ENCODE measurements at places on chromosomes 12 and 14. TPM values are rescaled to one million over a fixed set of nuclear protein-coding genes. Genes with fewer than 3 reads are reported as not detected.

- DNase-seq, result peak; percentile 43
These were observed 35.2 kb upstream of the PAWR start for GRCh38 chr12:79725987-79726386.

- DNase-seq, result no peak
These were observed 89.8 kb downstream of the BTG1 start for GRCh38 chr12:92055877-92056276.

- no peak for DNase-seq
These were observed 267.7 kb downstream of the SLC6A15 start for GRCh38 chr12:84644908-84645307.

DNA sequence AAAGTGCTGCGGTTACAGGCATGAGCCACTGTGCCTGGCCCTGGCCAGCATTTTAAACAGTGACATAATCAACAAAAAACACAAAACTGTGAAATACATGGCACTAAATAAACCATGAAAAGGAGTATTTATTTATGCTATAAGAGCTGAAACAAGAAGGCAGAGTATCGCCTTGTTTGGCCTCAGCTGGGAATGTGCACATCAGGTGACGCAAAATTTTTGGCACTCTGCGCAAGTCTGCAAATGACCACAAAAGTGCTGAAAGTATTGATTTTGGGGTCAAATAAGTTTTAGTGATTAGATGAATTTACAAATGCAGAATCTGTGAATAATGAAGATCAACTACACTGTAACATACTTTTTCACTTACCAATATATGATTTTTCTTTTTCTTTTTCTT lies 36.6 kb upstream of the NFKBIA start:
- no peak for DNase-seq

- no peak for DNase-seq
These were observed 10.0 kb downstream of the SMIM41 start for GRCh38 chr12:52089491-52089890.

DNA sequence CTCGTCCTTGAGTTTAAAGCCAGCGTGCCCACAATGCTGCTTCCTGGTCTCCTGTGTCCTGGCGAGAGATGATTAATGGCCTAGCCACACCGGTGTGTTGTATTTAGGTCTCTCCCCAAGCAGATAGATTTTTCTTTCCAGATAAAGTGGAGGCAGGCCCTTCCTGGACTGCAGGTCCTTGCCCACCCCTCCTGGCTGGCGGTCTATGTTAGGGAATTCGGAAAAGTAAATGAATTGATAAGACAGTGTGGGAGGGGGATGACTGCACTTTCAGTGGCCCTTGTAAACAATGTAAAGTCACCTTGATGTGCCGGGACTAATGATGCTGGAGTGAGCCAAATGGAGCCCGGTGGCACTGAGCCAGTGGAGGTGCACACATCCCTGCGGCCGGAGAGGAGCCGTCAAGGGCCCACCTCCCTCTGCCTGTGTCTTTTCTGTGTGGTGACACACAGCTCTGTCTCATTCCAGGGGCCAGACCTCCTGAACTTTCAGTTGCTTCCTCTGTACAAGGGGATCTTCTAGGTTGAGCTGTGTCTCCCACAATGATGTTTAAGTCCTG lies 70.6 kb upstream of the ESRRB start:
- no peak for DNase-seq

DNA sequence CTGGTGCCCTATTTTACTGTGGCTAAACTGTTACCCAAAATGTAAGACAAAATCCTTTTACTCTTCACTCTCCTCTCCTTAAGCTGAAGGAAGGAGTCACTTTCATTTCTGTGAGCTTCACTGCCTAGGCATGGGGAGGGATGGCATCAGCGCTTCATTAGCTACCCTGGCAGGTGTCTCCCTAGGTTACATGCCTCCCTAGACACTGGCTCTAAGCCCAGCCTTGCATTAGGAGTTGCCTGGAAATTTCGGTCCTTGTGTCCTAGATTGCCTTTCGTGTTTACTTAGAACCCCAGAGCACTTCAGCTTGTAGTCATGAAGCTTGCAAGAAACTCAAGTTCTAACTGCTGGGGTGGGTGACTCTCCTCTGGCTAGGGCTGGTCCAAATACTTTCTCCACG lies 520.5 kb upstream of the STXBP6 start:
- no peak for DNase-seq

- no peak for DNase-seq
These were observed 15.6 kb downstream of the DTX1 start for GRCh38 chr12:113072136-113072535.

GRCh38 chr12:26906024-26906423 lies 31.8 kb downstream of the INTS13 start:
- no peak for DNase-seq

- no peak for DNase-seq
These were observed 12.8 kb downstream of the KRT80 start for GRCh38 chr12:52178984-52179383.

DNA sequence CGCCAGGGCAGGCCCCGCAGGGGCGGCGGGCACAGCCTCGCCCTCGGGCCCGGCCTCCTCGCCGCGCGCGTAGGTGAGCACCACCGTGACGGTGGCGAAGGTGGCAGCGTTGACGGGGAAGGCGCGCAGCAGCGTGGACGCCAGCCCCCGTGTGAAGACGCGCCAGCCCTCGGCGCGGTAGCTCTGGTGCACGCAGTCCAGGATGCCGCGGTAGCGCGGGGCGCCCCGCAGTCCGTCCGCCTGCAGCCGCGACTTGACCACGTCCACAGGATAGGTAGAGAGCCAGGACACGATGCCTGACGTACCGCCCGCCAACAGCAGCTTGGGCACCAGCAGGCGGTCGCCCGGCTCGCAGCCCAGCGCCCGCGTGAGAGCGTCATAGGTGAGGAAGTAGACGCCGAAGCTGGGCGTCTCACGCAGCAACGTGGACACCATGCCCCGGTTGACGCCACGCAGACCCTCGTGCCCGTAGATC lies 13.9 kb downstream of the SLC25A29 start:
- DNase-seq, result no peak

DNA sequence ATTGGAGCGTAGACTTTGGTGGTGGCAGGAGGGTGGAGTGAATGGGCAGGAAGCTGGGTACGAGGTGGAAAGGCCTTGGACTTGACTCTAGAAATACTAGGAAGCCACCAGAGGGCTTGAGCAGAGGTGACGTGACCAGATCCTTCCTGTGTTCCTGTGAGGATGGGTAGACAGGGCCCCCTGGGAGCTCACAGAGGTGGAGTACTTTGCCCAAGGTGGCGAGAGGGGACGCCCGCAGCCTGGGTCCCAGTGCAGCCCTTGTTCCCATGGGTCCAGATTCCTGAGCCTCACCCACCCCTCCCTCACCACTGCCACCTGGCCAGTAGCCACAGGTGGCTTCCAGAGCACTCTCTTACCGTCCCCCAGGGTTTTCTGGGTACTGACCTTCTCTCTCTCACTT lies 89.8 kb downstream of the KIF26A start:
- no peak for DNase-seq

DNA sequence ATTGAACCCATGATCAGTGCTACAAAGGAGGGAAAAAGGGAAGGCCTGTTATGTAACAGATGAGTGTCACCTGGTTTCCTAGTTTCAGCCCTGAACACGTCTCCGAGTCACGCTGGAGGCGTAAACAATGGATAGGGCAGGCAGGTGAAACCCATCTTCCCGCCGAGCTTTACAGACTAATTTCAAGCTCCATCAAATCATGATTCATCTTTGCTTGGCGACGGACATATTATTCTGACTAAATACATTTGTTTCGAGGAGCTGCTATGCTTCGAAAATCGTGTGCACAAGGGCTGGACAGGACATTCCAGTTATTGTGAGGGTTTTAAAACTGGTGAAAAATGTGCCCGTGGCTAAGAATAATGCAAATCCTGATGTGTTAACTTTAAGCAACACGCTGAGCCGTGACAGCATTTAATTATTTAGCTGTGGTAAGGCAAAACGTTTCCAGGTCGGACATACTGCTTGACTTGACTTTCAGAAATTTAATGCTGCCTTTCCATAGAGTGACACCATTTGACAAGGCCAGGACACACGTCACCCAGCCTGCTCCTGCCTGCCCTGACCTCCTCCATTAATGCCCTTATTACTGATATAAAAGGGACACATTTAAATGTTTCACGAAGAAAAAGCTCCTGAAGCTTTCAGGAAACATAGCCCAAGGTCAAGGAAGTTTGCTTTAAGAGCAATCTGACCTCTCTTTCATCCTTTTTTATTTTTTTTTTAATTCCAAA lies 1203.5 kb upstream of the TMEM132C start:
- DNase-seq, result no peak

- no peak for DNase-seq
These were observed 231.4 kb upstream of the DDHD1 start for GRCh38 chr14:53384536-53384935.

DNA sequence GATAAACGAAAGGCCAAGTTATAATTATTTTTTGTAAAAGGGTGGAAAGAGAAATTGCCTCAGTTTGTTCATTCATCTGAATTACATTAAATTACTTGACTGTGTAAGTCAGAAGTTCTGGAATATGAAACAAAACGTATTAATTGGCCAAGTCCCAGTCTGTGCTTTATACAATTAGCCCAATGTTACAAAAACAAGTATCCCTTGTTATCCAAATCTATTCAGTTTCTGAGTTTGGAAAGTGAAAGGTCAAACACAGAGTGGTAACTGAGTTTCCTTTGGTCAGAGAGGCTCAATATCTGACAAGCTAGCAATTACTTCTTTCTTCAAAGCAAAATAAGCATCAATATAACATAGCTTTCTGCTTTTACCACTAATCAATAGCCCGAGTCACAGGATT lies 62.6 kb downstream of the SPPL3 start:
- no peak for DNase-seq

DNA sequence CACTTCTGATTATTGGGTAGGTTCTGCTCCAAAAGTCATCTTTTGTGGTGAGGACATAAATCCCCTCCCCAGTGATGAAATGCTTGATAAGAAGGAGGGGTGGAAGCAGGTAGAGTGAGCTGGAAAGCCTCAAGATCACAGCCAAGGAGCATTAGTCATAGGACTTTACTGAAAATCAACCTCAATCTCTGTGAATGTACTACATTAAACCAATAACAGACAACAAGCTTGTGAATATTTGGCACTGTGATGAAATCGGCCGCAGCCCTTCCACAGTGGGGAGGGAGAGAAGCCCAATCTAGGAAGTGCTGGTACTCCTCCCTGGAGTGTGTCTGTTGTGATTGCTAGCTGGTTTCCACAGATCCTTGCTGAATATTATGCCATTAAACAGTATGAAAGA lies 41.2 kb upstream of the PTCSC3 start:
- no peak for DNase-seq

GRCh38 chr12:106767954-106768822 lies 6.3 kb upstream of the RIC8B start:
- no peak for DNase-seq

DNA sequence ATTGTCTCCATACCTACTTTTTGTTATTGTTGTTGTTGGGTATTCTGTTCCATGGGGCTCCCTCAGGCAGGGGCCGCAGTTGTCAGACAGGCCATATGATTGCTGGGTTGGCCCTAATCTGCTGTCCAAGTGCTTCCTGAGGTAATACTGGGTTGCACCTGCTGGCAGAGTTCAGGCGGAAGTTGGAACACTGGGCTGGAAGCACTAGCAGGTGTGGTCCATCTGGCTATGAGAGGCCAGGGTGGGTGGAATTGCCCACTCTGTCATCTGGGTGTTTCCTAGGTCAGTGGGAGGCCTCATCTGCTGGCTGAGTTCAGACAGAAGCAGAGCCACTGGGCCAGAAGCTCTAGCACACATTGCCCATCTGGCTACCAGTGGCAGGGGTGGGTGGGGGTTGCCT lies 81.3 kb upstream of the NID2 start:
- DNase-seq, result no peak

DNA sequence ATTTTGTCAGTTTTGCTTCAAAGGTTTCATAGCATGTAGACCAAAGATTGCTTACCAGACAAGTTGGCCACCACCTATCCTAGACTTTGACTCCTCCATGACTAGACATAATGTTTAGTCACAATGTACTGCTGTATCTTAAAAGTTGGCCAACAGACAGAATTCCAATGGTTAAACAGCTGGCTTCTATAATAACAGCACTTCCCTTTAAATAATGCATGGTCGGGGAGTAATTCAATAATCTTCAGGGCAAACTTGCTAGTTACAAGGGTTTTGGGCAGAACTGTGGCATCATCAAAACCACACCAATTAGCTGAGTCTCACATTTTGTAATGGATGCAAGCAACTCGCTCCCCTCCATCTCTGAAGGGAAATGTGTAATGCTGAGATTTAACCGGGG lies 56.9 kb downstream of the IGF1 start:
- DNase-seq, result no peak

DNA sequence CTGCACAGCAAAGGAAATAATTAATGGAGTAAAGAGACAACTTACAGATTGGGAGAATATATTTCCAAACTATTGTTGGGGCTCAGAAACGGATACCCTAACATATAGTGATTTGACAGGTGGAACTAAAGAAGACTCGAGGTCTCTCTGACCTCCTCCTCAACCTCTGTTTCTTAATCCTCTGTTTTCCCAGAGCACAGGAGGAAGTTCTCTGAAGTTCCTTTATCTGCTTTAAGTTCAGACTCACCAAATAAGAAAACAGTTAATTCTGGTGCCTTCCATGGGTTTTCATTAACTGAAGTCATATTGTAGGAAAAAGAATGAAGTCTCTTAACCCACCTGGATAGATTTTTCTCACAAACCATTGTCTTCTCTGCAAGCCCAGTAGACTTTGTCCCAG lies 29.2 kb downstream of the CLEC2D start:
- DNase-seq, result no peak

DNA sequence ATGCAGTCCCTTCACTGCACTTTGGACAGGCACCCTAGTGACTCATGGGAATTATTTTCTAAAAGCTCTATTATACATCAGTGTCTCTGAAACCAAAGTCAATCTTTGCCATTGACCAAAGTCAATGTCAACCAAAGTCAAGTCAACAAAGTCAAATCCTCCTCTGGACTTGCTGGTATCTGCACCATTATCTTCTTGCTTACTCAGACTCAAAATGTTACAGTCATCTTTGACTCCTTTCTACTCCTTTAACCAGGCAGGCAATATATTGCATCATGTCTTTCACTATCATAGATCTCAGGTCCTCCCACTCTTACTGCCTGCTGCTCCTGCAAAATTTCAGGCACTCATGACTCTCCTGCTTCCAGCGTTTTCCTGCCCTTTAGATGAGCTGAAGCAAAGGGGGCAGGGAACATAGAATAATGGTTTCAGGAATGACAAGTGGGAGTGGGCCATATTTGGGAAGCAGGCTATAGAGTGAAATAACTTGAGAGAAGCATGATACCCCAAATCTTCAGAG lies 39.2 kb downstream of the IGF1 start:
- no peak for DNase-seq

DAO gene
- polyA plus RNA-seq, result not detected

GALC gene
- polyA plus RNA-seq, result 13.5 TPM

AMIGO2 gene
- polyA plus RNA-seq, result 149 TPM

PLEK2 gene
- polyA plus RNA-seq, result 3.1 TPM

RDH16 gene
- polyA plus RNA-seq, result 0.07 TPM

CCDC92 gene
- polyA plus RNA-seq, result 35.9 TPM

ADGRD1 gene
- 40.1 TPM for polyA plus RNA-seq

LIN52 gene
- polyA plus RNA-seq, result 7.4 TPM

CEBPE gene
- polyA plus RNA-seq, result not detected

PTGDR gene
- not detected for polyA plus RNA-seq

TIMM9 gene
- 21.5 TPM for polyA plus RNA-seq

BICDL1 gene
- 0.02 TPM for polyA plus RNA-seq

ACRBP gene
- 0.17 TPM for polyA plus RNA-seq

TAS2R42 gene
- polyA plus RNA-seq, result not detected

Measured in BJ (cell line).